Pons (tissue), 1 donor: ENCODE measurements at places on chromosomes 11 and 22.
A peak's percentile ranks its signal among the peaks of the same experiment; 100 is the strongest.

GRCh38 chr11:50423208-50423607 lies 390.5 kb downstream of the OR4C45 start:
- no peak for DNase-seq

DNA sequence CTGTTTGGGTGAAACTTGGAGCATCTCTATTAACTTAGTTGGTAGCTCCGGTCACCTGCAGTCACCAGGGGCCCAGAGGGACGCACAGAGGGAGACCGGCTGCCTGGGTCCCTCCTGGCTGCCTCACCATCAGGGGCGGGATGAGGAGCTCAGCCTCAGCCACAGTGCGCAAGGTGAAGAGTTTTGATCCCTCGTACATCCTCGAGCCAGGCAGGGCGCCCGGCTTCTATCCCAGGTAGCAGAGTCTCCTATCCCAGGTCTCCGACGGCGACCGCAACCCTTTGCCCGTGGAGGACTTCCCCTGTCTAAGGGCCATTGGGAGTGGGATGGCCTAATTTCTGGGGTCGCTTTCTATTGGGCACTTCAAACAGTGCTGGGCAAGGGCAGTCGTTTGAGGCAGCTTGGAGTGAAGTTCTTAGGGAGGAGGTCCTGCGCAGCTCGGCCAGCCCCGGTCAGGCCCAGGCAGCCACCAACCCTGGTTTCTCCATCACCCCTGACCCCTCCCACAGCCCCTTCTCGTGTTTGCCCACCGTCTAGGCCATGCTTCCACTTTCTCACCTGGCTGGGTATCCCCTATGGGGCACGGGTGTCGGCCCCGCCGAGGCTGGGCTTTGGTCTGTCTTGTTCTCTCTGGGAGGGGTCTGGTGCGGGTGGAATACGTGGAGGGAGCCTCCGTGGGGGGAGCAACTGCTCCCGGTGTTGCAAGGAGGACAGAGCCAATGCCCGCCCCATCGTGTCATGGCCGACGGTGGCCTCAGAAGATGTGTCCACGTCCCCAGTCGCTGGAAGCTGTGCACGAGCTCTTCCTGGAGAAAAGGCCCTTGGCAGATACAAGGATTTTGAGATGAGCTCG lies 3.6 kb upstream of the MRGPRG start:
- no peak for DNase-seq

GRCh38 chr11:16749666-16750065 lies 11.2 kb downstream of the C11orf58 start:
- DNase-seq = no peak

- no peak for DNase-seq
Measured at GRCh38 chr11:116070520-116070919, 566.3 kb upstream of the CADM1 start.

DNA sequence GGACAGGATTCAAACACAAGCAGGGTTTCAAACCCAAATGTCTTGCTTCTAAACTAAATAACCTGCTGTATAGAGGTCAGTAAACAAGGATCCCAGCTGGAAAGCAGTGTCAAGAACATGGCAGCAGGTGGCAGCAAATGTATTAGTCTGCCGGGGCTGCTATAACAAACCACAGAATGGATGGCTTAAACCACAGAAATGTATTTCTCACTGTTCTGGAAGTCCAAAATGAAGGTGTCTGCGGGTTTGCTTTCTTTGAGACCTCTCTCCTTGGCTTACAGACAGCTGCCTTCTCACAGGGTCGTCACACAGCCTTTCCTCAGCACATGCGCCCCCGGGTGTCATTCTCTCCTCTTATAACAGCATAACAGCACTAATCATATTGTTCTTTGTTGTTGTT lies 65.1 kb upstream of the LRRC55 start:
- peak; percentile 38 for DNase-seq

DNA sequence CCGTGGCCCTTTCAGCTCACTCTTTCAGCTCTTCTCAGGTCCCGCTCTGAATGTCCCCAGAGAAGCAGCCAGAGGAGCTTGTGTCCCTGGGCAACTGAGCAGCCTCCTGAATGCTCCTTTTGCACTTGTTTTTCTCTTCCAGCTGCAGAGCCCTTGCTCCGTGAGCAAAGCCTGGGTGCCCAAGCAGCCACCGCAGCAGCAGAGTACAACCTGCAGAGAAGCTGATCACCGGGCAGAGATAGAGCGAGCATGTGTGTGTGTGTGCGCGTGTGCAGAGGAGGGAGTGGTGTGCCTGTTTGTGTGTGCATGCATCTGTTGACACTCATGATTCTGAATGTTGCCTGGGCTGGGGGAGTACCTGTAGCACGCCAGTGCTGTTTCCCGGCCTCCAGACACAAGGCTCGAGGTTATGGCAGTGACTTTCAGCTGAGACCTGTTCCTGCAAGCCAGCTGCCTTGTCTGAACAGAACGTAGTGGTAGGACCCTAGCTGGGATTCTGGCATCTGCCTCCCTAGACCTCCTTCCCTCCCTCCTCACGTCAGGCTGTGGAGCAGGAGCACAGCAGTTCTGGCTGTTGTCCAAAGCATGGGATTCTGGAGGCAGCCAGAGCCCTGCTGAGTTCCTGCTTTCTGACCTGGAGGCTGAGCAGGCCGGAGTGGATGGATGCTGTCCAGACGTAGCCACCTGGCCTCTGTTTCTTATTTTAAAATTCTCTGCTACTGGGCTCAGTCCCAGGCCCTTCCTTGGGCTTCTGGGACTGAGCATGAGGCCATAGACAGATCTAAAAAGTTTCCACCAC lies 4.5 kb upstream of the MAPK8IP1 start:
- DNase-seq = no peak

- no peak for DNase-seq
Measured at GRCh38 chr11:28457481-28458065, 349.4 kb downstream of the METTL15 start.

DNA sequence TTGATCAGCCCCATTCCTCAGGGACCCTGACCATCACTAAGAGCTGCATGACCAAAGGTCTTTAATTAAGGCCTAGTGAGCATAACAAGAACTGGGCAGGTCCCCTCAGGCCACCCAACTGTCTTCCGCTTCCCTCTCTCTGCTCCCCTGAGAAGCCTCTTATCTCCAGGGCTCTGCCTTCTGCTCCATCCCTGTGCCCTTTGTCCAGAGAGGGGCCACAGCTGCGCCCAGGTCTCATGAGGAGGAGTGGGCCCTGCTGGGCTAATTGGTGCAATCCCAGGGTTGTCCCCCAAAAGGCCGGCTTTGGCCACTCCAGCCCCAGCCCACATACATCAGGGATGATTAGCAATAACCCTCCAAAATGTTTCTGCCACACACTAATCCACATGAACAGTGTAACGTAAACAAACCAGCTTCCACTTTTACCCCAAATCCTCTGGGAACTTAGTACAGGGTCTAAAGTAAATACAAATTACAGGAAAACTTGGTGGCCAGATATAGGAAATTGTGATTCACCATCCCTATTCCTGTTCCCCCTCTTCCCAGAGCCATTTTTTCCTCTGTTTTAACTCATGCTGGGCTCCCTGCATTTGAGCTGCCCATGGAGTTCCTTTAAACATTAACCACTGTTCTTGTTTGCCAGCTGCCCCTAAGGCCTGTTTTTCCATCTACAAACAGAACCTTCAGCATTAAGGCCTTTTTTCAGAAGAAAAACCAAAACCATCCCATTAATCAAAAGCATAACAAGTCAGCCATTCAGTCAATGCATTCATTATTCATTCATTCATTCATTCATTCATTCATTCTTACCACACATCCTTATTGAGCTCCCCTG lies 34.6 kb upstream of the CAVIN3 start:
- no peak for DNase-seq

GRCh38 chr11:118263695-118264568 lies at the start of gene MPZL2:
MPZL2 (minus strand) TSS chr11:118264297; CDS start chr11:118264153, 144 bp downstream.
- no peak for DNase-seq

- no peak for DNase-seq
Measured at GRCh38 chr11:12258451-12258850, 118.9 kb upstream of the PARVA start.

DNA sequence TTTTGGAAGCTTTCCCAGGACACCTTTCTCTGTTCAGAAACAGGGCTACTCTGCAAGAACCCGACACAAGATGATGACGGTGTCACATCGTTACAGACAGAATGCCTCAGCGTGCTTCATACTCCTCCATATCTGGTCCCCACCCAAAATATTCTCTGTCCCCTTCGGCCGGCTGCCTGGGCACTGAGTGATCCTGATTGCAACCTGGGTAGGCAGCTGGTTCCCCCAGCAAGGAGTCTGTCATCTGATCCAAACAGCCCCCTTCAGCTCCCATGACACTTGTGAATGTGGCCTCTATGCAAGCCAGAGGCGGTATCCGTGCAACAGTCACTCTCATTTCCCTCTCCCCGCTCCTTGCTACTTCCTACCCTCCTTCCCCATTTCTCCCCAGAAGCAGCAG lies 431.7 kb upstream of the B3GAT1 start:
- DNase-seq = no peak

GRCh38 chr22:49789289-49790141 lies 38.2 kb downstream of the BRD1 start:
- DNase-seq = no peak

DNA sequence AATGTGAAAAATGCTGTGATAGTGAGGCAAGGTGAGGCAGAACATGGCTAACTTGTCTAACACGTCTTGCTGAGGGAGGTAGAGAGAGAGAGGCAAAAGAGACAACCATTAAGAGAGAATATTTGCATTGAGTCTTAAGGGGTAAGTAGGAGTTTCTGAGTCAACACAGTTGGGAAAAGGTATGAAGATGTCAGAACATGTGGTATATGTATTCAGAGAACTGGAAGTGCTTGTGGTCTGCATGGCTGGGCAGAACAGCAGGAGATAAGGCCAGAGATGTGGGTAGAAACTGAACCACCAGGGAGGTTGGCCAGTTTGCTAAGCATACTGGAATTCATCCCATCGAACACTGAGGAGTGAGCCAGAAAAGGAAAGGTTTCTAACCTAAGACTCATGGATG lies 25.0 kb upstream of the SLC5A1 start:
- no peak for DNase-seq

DNA sequence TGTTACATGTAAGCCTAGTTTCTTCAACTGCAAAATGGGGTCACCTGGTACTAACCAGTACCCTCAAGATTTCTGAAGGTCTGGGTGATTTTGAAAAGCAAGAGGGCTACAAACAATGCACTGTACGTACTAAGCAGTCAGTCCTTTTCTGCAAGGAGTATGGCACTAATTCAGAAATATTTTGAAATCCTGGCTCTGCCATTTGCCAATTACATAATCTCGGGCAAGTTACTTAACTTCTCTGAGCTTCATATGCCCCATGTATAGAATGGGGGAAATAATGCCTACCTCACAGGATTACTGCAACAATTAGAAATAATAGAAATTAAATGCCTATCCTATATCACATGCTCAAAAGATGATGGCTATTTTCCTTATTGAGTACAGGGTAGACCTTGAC lies 60.7 kb upstream of the CCDC89 start:
- no peak for DNase-seq

GRCh38 chr11:94171693-94172440 lies 43.2 kb downstream of the PANX1 start:
- no peak for DNase-seq

GRCh38 chr11:59011655-59012397 lies 72.5 kb downstream of the GLYATL1 start:
- no peak for DNase-seq

DNA sequence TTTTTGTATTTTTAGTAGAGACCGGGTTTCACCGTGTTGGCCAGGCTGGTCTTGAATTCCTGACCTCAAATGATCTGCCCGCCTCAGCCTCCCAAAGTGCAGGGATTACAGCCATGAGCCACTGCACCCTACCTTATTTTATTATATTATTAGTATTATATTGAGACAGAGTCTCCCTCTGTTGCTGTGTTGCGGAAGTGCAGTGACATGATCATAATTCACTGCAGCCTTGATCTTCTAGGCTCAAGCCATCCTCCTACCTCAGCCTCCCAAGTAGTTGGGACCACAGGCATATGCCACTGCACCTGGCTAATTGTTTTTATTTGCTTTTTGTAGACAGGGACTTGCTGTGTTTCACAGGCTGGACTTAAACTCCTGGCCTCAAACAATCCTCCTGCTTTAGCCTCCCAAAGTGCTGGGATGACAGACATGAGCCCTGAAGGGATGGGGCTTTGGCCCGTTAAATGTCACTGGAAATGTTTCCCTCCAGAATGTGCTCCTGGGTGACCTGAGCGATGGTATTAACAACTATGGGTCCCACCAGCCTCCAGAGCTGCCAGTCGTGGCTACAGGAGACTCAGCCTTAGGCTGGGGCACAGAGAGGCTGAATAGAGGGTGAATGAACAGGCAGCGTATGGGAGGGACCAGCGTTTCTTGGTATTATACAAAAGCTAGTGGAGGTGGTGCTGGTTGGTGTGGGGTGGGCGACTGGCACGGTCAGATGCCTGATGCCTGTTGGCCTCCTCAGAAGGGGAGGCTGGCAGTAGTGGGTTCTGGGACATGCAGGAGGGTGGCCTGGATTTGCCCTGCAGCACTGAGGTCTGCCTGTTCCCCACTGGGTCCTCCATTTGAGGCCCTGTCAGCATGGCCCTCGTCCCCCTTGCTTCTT lies 7.3 kb downstream of the TANGO2 start:
- DNase-seq = no peak

- DNase-seq = no peak
Measured at GRCh38 chr11:79025097-79025496, 415.7 kb downstream of the TENM4 start.

DNA sequence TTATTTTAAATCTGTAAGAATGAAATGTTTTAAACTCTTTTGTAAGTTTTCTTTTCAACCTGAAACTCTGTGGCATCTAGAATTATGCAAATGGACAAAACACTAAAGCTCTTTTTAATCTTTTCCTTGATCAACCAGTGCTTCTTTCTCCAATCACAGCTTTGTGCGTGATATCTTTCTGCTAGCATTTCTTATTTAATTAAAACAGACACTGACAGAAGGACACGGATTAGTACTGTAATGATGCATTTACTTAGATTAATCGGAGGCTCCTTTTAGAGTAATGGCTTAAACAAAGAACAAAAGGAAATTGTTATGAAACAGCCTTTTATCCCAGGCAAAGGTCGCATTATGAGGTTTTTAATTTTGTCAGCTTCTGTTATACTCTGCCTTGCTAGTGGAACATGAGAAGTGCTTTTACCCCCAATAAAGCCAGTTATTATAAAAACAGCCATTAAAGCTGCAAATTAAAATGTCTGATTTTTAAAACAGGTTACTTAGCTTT lies 48.5 kb upstream of the SOX6 start:
- peak; percentile 29 for DNase-seq
